Nucleus accumbens (tissue), 56 donors: ENCODE measurements at places on chromosomes 13 and 19.
A peak's percentile ranks its signal among the peaks of the same experiment; 100 is the strongest.

- no peak for DNase-seq
Measured at GRCh38 chr13:84137292-84137691, 255.0 kb upstream of the SLITRK1 start.

DNA sequence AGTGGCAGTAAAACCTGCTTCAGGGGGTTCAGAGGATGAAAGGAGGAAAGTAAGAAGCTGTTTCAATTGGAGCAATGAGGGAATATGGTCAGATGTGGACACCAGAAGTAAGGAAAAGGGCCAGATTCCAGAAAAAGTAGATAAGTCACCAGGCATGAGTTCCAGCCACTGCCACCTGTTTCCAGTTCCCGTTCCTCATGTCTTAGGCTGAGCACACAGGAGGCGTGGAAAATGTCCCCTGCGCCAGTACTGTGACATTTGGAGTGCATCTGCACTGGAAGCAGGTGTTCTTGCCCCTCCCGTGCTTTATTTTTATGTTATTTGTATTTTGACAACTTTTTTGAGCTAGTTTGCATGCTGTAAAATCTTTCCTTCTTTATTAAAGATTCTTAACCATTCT is 25.3 kb downstream of the LMO7 start:
- no peak for DNase-seq

GRCh38 chr19:30666301-30666803 is 294.2 kb downstream of the ZNF536 start:
- DNase-seq: peak; percentile 22

- DNase-seq: no peak
Measured at GRCh38 chr13:59471106-59471505, 692.6 kb downstream of the DIAPH3 start.

GRCh38 chr13:95644601-95645052 is at the start of gene DZIP1:
DZIP1 (minus strand) TSS chr13:95644706; CDS start chr13:95642029, 2,677 bp downstream.
- peak; percentile 87 for DNase-seq

- DNase-seq: no peak
Measured at GRCh38 chr13:103557878-103558277, 491.7 kb upstream of the SLC10A2 start.

DNA sequence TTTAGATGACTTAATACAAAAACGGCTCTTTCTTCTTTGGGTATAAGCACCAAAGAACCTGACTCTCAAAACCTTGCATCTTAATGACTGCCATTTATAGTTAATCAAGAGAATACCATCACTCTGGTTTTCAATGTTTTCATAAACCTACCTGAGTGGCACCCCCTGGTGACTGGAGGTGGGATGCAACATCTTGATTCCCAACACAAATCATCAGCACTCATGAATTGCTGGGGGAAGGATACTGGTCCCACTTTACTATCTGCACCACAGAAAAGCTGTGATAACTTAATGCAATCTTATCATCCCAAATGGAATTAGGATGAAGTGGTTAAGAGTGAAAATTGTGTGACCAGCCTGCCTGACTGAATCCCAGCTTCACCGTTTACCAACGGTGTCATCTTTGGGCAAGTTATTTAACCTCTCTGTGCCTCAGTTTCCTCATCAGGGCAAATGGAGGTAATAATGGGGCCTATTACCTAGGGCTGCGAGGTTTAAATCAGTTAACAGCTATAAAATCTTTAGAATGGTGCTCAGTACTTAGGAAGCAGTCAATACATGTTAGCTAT is 366.4 kb downstream of the KLF12 start:
- no peak for DNase-seq

DNA sequence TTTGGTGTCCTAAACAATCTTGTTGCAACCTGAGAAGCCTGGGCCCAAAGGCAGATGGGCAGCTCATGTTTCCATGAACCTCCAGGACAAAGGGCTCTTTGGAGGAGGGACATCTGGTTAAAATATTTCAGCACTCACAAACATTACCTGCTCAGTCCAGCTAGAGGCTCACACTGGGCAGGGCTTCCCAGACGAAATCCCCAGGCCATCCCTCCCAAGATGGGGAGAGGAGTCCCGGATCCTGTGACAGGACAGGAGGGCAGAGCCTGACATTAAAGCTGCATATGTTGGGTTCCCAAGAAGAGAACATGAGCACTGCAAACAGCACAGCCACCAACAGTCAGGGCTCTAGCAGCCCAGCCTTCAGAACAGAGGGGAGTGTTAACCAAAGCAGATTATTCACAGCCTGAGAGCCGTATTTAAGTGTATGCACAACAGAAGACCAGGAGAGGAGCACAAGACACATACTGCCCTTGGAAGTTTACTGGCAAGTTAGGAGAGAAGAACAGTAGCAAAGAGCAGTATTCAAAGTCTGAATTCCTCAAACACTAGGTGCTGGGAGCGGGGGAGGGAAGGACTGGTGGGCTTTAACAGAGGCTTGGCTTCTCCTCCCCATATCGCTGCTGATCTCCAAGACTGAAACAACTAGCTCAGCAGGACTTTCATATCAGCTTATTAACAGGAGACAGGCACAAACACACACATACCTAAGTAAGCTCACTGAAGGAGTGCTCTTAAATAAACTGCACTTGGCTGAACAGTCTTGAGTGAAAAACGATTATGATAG is 12.3 kb downstream of the ATP7B start:
- DNase-seq: no peak

GRCh38 chr13:76730220-76730619 is 156.0 kb downstream of the KCTD12 start:
- DNase-seq: no peak

- no peak for DNase-seq
Measured at GRCh38 chr19:36113894-36114720, 568 bp downstream of the POLR2I start.

DNA sequence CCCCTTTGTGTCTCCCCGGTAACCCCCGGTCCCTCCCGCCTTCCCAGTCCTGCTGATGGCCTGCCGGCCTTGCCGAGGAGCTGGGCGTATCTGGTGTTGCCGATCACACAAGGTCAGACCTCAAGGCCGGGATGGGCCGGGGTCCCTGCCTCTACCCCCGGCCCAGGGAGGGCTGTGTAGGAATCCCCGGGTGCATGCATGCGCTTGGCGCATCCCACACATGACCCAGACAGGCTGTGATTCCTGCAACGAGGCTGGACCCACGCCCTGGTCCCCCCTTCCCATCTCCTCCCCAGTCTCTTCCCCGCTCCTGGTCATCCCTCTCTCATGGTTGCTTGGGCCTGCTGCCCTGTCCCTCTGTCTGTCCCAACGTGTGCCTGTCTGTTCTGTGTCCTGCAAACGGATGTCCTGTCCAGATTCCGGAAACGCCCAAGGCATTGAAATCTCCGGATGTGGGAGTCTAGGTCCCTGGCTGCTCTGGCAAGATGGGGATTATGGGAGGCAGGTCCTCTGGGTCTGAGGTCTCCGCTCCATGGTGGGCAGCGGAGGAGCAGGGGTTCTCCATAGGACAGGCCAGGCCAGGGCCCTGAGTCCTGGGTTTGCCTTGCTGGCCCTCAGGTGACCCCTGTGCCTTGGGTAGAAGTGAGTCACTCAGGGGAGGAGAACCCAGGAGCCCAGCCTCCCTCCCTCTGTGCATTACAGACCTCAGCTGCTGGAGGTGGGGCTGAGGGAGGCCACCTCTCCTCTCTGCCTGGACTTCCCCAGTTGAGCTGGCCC is 1.6 kb downstream of the PKN1 start:
- no peak for DNase-seq

- DNase-seq: no peak
Measured at GRCh38 chr19:23986623-23987022, 71.9 kb downstream of the ZNF726 start.

DNA sequence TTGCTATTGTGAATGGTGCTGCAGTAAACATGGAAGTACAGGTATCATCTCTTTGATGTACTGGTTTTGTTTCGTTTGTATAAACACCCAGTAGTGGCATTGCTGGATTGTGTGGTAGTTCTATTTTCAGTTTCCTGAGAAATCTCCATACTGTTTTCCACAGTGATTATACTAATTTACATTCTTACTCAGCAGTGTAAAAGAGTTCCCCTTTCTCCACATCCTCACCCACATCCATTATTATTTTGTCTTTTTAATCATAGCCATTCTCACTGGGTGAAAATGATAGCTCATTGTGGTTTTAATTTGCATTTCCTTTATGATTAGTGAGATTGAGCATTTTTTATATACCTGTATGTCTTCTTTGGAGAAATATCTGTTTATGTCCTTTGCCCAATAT is 62.3 kb upstream of the PARP4 start:
- no peak for DNase-seq

DNA sequence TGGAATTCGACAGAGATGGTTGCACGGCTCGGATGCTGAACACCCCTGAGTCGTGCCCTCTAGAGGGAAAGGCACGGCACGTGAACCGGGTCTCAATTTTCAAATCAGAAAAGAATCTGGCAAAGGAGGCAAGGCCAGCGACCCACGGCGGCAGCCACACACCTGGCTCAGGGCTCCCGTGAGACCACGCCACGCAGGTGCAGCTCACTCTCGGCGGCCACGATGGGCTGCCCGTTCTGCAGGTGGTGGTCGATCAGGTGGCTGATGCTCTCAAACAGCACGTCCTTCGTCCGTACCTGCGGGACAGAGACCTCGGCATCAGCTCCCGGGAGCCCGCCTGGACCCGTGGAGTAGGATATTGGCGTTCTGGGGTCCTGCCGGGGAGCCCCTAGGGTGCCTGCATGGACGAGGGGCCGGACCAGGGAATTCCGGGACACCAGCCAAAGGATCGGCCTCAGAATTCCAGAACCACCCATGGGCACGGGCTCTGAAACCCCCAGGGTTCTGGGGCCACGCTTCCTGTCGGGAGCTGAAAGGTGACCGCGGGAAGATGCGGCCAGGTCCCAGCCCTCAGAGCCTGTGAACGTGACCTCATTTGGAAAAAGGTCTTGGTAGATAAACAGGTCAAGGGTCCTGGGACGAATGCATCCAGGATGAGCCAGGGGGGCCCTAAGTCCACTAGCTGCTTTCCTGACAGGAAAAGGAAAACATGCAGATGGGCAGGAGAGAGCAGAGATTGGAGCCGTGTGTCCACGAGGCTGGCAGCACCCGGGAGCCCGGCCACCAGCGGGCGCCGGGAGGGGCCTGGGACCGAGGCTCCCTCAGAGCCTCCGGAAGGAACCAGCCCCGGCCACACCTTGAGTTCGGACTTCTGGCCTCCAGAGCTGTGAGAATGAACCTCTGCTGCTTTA is 10.1 kb upstream of the C2CD4C start:
- no peak for DNase-seq

GRCh38 chr13:79918620-79919019 is 422.3 kb downstream of the SPRY2 start:
- DNase-seq: no peak

DNA sequence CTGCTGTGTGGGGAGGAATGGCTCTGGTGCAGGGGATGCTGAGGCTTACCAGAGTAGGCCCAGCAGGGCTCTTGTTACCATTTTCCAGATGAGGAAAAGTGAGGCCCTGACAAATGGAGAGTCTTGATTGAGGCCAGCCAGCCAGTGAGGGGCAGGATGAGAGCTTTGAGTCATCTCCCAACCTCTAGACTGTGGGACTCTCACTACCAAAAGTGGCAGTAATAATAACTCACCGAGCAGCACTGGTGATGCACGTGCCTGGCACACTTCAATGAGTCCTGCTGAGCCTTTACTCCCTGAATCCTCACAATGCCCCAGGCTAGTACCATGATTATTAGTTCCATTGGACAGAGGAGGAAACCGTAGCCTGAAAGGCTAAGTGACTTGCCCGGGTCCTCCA is 7.8 kb downstream of the CIC start:
- DNase-seq: no peak

GRCh38 chr19:40191836-40192646 is 815 bp downstream of the MAP3K10 start:
- DNase-seq: no peak
